ENCODE measurements at places on chromosomes 2 and 18.

GRCh38 chr2:191065785-191066184 lies 51.8 kb upstream of the STAT1 start:
- no peak for DNase-seq

- no peak for DNase-seq
These were observed 67.5 kb downstream of the TIMM21 start for GRCh38 chr18:74215863-74216262.

GRCh38 chr2:22491442-22491841 lies 893.5 kb upstream of the KLHL29 start:
- DNase-seq = no peak

GRCh38 chr2:39380525-39381150 lies 56.4 kb downstream of the MAP4K3 start:
- no peak for DNase-seq

GRCh38 chr2:149575277-149575676 lies 12.3 kb downstream of the MMADHC start:
- no peak for DNase-seq

DNA sequence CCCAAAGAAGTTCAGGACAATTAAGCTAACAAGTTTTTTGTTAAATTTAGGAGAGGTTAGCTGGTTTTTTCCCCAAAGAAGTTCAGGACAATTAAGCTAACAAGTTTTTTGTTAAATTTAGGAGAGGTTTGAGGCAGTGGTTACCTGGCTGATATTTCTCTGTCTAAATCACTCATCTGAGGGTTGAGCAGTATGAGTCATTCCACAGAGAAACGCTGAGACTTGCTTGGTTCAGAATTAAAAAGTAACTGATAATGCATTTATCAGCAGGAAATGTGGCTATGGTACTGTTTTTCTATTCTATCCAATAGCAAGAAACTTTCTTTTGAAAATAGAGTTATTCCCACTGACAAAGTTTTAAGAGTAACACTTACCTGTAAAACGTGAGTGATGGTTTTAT lies 22.8 kb upstream of the KIDINS220 start:
- no peak for DNase-seq

DNA sequence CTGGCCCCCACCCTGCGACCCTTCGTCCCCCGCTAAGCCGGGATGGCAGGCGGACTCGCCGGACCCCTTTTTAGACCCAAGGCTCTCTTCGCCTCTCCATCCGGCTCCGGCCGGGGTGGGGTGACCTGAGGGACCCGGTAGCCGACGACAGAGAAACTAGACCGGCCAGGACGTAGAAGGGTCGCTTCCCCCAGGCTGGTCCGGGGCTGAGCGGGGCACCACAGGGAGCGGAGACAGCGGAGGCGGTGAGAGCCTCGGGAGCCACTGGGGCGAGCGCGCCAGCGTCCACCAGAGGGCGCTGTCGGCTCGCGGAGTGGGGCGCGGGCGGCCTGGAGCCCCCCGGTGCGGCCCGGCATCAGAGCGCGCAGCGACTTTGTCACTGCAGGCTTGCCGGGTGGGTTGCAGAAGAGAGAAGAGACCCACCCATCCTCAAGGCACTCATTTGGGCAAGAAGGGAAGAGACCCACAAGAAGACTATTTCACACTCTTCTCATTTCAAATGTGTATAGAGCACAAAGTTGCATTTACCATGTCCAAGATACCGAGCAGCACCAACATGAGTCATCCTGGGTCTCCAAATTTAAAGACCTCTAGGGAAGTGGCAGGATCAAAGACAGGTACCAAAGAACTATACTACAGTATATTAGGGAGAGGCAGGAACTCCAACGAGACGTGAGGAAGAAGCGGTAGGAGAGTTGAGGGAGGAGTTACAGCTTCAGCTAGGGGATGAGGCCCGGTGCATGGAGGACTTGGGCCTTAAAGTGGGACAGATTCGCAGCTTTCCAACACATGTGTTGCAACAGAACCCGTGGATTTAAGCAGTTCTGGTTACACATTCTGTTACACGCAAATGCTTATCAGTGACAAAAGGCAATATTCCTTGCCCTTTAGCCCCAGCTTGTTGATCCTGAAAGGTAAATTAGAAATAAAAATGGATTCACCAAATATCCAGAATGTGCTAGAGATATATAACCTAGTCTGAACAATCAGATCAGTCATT lies 7.6 kb upstream of the PRKCE start:
- no peak for DNase-seq

DNA sequence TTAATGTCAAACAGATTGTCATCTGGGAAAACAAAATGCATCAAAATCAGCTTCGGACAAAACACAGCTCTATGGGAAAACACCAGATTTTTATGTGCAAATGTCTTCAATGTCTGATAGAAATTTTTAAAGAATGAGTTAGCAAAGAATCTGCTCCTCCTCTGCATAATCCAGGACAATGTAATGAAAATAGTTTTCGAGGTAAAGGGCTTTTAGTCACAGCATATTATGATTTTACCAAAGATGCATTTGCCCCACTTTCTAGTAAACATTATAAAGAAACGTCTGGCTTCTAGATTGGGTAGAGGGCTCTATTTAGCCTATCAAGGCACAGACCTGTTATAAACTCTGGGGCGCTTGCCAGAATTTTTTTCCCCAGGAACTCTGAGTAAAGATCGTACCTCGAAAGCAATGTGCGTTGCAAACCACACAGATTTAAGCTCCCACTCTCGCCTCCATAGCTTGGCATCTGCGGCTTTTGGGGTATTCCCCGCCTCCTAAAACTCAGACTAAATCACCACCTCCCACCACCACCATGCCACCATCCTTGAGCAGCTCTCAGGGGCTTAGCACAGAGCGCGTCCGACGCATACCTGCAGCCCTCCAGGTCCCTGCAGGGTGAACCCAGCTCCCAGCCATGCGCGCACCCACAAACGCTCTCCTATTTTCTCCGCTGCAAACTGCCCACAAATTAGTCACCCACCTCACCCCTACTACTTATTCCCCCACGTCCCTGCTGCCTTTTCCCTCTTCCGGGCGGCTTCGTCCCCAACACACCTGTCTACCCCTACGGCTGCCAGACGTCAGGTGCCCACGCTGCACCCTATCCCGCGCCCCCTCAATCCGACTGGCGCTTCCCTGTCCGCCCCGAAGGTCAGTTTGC lies 829 bp downstream of the ACVR1C start:
- DNase-seq = no peak

GRCh38 chr2:72806280-72806945 lies 19.4 kb downstream of the EXOC6B start:
- no peak for DNase-seq

DNA sequence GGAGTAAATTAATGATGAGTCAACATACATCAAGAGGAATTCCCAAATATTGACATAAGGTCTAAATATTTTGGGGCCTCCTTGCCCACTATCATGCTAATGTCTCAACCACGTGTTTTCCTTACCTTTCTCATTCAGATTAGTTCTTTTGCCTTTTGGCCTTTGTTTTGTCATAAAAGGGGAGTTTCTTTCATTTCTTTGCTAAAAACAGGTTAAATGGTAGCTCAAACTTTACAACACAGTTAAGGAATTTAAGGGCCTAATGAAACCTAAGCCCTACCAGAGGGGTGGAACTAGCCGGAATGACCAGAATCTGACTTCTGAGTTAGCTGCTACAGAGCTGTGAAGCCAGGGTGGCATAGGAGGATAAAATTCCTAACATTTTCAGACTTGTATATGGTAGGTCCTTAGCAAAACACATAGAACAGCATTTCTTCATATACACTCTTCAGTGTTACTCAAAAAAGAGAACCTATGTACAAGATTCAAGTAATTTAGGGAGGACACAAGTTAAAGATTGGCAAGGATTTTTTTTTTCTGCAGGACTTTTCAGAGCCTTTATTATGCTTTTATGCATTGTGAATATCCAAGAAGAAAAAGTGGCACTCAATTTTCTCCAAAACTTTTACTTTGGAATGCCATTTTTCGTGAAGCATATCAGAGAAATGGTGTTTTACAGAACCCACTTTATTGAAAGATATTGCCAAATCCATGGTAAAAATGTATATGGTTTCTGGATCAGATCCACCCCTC lies 633.1 kb downstream of the ARHGAP15 start:
- DNase-seq = no peak

DNA sequence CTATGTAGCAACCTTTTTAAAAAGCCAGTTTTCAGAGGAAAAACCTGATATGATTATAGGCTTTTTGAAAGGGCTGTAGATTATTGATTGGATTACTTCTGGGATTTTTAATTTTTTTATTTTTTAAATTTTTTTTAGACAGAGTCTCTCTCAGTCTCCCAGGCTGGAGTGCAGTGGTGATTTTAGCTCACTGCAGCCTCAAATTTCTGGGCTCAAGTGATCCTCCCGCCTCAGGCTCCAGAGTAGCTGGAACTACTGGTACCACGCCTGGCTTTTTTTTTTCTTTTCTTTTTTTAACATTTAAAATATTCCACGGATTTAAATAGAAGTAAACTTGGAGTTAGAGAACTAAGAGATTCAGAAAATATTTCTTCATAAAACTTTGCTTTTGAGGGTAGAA lies 1.2 kb downstream of the MRPL19 start:
- no peak for DNase-seq

- no peak for DNase-seq
These were observed 26.0 kb upstream of the SP3 start for GRCh38 chr2:173990970-173991819.

All from NCI-H1436 treated with DMSO at 0.1 percent for 48 hours (cell line).